ENCODE measurements at places on chromosomes 6 and 20. TPM values are rescaled to one million over a fixed set of nuclear protein-coding genes. Genes with fewer than 3 reads are reported as not detected.
A peak's percentile ranks its signal among the peaks of the same experiment; 100 is the strongest.

DNA sequence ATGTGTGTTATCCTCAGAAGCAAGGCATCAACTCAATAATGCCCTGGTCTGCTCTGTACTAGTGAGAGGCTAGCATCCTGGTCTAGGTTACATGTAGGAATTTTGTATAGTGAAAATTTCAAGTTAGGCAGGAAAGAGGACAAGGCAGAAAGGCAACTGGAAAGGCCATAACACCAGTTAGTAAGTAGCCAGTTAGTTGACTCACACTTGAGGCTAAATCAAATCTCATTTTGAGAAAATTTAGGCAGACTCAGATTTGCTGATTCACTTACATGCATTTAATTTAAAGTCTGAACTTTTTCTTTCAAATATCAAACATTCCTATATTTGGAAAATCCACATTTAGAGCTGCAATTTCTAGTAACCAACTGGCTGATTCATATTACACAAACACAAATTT, 184.5 kb upstream of the TCF21 start:
- no peak for DNase-seq

- no peak for DNase-seq
Observed at GRCh38 chr20:63454731-63455567, 17.5 kb downstream of the KCNQ2 start.

- no peak for DNase-seq
Observed at GRCh38 chr6:5996714-5997419, 9.9 kb downstream of the NRN1 start.

The TMEM14B gene
- 63.4 TPM for total RNA-seq

The SMIM28 gene
- not detected for total RNA-seq

The STX16 gene
- 71.4 TPM for total RNA-seq

GRCh38 chr20:63736893-63737694, 630 bp downstream of the LIME1 start:
- DNase-seq, result peak; percentile 58

The ALDH5A1 gene
- 15.9 TPM for total RNA-seq

DNA sequence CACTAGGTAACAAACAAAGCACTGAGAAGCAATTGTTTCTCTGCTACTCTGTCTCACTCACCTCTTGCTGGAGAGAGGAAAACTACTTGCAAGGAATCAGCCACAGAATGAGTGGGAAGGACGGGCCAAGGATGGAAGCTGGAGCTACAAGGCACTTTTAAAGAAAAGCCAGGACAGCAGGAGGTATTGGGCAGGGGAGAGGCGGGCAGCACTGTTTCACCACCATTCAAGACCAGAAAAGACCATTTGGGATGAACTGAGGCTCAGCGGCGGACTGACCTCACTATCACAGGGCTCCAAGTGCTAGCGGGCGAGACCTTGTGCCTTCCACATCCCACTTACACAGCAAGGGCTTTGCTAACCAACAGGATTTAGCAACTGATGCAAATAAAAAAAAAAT, 137.4 kb downstream of the IPCEF1 start:
- no peak for DNase-seq

- DNase-seq, result no peak
Observed at GRCh38 chr20:51014797-51015722, 7.8 kb downstream of the KCNG1 start.

DNA sequence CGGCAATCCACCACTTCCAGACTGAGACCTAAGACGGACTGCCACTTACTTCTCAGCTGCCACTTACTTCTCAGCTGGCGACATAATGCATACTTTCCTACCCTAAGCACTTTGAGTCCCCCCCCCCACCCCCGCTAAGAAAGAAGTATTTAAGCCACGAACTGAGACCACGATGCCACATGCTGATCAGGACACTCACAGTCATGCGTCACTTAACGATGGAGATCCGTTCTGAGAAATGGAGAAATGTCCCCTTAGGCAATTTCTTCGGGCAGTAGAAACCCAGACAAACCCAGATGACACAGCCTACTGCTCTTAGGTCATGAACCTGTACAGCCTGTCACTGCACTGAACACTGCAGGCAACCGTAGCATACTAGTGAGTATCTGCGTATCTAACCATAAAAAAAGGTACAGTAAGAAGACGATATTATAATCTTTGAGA, 690 bp downstream of the IFNGR1 start:
- no peak for DNase-seq

- DNase-seq, result no peak
Observed at GRCh38 chr20:32165836-32166545, 41.6 kb downstream of the PLAGL2 start.

GRCh38 chr20:41268402-41268801, 49.1 kb downstream of the ZHX3 start:
- no peak for DNase-seq

GRCh38 chr6:25485821-25486534, 166.0 kb upstream of the SCGN start:
- no peak for DNase-seq

The CTAGE9 gene
- total RNA-seq, result not detected

DNA sequence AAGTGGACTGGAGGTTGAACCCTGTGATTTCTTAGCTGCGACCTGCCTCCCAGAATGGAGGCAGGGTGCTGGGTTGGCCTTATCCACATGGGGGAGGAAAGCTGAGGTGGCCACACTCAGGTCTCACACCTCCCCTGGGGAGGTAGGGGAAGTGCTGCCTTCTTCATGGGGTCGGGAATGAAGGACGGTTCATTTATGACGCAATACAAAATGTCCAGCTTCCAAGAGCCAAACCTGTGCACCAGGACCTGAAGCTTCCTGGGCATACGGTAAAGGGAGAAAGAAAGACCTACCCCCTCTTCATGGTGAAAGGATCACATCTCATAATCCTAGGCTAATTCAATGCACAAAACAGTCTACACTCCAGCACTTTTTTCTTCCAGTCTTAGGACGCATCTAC, 150.6 kb upstream of the CDYL start:
- DNase-seq, result no peak

The TMEM200A gene
- 0.69 TPM for total RNA-seq

DNA sequence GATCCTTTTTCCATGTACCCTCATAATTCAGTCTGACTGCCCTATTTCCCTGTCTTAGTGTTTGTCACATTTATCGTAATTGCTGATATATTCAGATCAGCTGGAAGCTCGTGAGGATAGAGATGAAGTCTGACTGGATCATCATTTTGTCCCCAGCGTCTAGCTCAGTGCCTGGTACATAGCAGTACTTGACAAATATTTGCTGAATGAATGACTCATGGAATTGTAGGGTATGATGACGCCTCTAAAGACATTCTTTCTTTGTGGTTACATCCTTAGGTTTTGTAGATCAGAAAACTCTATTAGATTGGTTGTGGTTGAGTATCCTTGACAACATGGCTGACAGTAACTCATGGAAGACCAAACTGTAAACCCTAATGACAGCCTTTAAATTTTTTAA, 68.9 kb downstream of the MTHFD1L start:
- no peak for DNase-seq

GRCh38 chr6:140538926-140539325, 1164.5 kb upstream of the CITED2 start:
- DNase-seq, result no peak

DNA sequence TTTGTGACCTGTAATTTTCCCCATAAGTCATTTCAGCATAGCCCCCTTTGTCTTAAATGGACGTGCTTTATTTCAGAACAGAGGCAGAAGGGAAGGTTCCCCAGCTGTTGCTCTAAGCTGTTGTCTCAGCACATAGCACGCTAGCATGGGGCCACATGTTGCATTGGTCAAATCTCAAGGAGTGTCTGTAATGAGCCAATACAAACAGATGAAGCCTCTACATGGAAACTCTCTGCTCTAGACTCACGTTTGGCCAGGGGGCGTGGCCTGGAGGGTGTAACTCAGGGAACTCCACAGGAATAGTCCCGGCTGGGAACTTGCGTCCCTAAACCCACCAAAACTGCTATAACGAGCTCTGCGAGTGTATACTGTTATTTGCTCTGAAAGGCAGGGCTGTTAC, 35.2 kb upstream of the SLC22A2 start:
- no peak for DNase-seq

- DNase-seq, result no peak
Observed at GRCh38 chr6:49744259-49744658, at the start of gene CRISP3. CRISP3 (minus strand) TSS chr6:49744388; CDS start chr6:49744367, 21 bp downstream.
